ENCODE measurements at places on chromosomes 2 and 18.

GRCh38 chr2:181128199-181128598 is 147.8 kb downstream of the UBE2E3 start:
- DNase-seq: no peak

GRCh38 chr2:136242687-136243277 is 124.8 kb upstream of the CXCR4 start:
- no peak for DNase-seq

DNA sequence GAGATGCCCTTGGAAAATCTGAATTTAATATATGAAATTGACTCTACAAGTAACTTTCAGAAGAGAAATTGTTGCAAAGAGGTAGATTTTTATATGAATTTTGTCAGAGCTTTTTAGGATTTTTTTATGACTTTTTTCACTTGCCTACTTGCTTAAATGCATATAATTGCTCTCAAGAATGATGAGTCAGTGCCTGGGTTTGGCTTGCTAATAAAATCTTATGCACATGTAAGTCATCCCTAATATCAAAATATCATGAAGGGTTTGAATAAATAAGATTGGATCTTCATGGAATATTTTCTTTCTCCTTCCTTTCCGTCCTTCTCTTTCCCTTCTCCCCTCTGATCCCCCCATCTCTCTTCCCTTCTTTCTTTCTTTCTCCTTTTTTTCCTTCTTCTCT is 354.1 kb downstream of the TXNL1 start:
- DNase-seq: no peak

GRCh38 chr2:160253440-160254188 is 53.5 kb upstream of the ITGB6 start:
- no peak for DNase-seq

DNA sequence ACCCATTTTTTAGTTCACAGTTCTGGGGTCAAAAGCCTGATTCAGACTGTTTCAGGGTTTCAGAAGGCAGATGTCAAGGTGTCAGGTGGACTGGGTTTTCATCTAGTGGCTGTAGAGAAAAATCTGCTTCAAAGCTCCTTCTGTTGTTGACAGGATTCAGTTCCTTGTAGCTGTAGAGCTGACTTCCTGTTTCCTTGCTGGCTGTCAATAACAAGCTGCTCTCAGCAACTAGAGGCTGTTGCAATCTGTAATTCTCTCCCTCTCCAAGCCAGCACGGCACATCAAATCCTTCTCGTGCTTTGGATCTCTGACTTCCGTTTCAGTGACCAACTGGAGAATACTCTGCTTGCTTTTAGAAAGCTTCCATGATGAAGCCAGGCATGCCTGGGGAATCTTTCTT is 179.4 kb downstream of the DOK6 start:
- DNase-seq: peak; percentile 68

- no peak for DNase-seq
Observed at GRCh38 chr2:68466361-68466777, 725 bp downstream of the FBXO48 start.

- no peak for DNase-seq
Observed at GRCh38 chr2:80473796-80474195, 169.2 kb upstream of the LRRTM1 start.

DNA sequence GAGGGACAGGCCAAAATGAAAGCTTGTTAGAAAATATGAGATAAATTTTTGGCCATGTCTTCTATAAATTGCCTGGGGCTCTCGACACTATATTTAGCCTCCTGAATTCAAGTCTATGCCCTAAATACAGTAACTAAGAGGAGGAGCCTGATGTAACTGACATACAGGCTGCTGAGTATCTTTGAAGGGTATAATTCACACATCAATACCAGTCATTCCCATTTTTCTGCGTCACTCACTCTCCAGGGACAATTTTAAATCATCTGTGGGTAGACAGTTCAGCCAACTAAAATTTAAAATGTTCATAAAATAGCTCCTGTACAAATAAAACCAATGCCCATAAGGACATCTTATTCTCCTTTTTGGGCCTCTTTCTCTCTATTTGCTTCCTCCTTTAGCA is 105.9 kb downstream of the AP1S3 start:
- no peak for DNase-seq

DNA sequence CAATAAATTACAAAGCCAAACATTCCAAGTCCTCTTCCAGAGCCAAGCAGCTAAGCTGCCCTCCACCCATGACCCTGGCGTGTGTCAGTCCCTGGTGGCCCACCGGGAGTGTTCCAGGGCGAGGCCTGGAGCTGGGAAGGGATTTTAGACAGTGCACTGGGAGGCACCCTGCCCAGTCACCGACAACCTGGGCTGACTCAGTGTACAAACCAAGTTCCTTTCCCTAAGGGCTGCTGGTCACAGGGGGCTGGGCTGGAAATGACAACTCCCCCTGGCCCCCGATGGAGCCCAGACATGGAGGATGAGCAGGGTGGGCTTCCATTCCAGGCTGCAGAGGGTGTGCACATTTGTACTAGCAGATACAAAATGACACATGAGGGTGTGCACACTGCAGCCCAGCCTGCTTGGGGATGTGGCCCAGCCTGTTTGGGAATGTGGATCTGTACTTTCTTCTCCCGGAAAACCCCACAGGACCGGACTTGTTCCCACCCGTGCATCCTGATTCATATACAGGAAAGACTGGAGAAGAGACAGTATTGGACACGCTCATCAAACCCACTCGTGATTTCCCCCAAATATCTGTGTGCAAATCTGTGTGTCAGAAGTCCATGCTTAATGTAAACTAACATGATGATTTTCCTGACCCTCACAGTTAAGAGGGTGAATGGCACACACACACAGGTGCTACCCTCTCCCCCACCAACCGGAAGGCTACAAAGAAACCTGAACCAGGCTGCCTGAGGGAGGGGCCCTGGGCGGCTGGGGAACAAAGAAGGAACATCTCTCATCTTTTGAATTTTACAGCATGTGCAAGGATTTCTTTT is 58.9 kb downstream of the NDUFA10 start:
- DNase-seq: no peak

- no peak for DNase-seq
Observed at GRCh38 chr18:79859314-79859713, 61.6 kb downstream of the KCNG2 start.

- DNase-seq: no peak
Observed at GRCh38 chr2:44952143-44952805, 10.8 kb downstream of the SIX3 start.

GRCh38 chr2:19611491-19612332 is 253.3 kb upstream of the OSR1 start:
- DNase-seq: peak; percentile 73

GRCh38 chr2:102278720-102279390 is 32.5 kb upstream of the IL1RL1 start:
- no peak for DNase-seq

Measured in NCI-H510A treated with DMSO at 0.1 percent for 48 hours (cell line).